ENCODE measurements at places on chromosomes 1 and 21.

GRCh38 chr1:212771341-212771740 lies 20.2 kb downstream of the NSL1 start:
- DNase-seq, result no peak

- DNase-seq, result no peak
These were observed 15.1 kb upstream of the IL22RA1 start for GRCh38 chr1:24157918-24158481.

DNA sequence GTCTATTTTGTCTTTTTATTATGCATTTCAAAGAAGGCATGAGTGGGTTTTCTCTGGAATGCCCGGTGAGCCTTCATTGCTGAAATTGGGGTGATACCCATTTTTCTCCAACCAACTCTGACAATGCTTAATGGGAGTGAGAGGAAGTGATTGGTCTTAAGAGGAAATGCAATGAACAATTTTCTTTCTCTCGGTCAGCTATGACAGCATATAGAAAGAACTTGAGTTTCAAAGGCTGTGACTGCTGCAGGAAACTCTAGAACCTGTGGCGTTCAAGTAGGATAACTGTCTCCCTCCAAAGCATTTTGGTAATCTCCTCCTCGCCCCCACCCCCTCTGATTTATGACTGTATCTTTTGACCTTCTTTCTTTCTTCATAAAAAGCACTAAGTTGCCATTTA lies 155.9 kb downstream of the LYPLAL1 start:
- DNase-seq, result no peak

DNA sequence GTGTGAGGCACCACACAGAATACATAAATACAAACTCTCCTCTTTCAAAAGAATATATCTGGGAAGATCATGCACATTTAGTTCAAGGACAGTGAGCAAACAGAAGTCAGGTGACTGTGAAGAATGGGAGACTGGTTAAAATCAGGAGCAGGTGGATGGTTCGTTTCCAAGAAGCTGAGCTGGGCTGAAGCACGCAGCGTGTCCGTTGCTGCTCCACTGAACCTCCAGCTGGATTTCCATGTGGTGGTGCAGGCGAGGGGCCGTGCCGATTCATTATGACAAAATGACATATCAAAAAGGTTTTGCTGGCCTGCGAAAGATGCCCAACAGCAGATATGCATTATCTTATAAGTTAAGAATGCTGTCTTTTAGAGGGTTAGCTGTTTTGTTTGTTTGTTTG lies 66.0 kb downstream of the OLIG1 start:
- DNase-seq, result no peak
